ENCODE measurements at places on chromosomes 6 and 20.
A peak's percentile ranks its signal among the peaks of the same experiment; 100 is the strongest.

DNA sequence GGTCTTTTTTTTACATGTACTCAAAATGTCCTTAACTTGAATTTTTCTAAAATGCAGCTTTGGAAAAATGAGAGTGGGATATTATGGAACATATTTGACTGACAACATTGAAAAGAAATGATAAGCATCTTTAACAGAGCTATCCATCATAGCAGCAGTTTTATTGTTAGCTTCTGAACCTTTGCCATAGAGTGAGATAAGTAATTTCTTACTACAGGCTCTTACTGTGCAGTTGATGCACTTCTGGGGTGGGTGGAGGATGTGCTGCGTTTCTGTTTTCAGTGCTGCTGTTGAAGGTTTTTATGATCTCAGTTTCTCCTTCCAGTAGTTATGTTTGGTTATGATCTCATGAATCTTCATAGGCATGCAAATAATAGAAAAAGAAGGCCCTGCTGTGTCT, 267.0 kb downstream of the TMEM242 start:
- DNase-seq = no peak

- no peak for DNase-seq
These were observed 317.6 kb upstream of the FERMT1 start for GRCh38 chr20:6440443-6440799.

DNA sequence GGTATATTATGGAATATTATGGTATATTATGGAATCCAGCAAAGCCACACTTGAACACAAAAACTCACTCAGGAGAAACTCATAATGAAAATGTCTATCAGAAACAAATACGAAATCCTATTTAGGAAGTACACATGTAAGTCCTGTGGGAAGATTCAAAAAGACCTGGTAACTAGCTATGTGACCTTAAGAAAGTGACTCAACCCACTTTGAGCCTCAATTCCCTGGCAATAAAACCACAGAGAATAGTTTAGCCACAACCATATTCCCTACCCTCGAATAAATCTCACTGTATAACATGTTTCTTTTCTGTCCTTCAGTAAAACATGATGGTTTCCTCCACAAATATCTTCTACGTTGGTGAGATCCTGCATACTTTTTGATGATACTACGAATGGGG, 56.4 kb downstream of the ZMYND8 start:
- DNase-seq = no peak

DNA sequence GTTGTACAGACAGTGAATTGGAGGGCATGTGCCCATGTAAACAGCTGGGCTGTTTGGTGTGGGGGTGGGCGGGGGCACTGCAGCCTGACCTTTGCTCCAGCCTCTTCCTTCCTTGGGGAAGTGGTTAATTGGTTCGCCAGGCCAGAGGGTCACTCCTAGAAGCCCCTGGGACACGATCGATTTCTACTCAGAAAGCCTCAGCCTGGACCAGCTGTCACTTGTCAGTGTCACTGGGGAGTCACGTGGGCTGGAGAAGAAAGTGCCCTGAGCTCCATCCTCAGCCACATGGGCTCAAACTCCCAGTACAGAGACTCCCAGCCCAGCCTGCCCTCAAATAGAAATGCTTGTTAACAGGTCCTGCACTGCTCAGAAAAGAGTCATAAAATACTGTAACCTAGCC, 423.8 kb upstream of the SULF2 start:
- no peak for DNase-seq

DNA sequence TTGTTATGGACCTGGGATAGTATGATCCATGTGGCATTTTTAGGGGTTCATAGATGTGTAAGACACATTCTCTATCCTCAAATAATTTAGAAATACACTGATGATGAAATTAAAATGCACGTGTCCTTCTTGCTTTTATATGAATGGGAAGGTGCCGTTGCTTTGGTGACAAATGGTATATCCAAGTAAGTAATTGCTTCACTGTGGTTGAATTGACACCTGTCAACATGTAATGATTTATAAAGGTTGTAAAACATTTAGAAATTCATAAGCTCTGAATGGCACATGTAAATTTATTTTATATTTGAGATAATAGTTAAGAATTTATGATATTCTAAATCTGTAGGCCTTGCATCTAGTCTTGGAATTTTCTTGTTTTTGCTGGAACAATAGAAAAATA, 227.0 kb downstream of the PHACTR1 start:
- no peak for DNase-seq

GRCh38 chr6:159951772-159952171, 17.1 kb upstream of the IGF2R start:
- DNase-seq = no peak

DNA sequence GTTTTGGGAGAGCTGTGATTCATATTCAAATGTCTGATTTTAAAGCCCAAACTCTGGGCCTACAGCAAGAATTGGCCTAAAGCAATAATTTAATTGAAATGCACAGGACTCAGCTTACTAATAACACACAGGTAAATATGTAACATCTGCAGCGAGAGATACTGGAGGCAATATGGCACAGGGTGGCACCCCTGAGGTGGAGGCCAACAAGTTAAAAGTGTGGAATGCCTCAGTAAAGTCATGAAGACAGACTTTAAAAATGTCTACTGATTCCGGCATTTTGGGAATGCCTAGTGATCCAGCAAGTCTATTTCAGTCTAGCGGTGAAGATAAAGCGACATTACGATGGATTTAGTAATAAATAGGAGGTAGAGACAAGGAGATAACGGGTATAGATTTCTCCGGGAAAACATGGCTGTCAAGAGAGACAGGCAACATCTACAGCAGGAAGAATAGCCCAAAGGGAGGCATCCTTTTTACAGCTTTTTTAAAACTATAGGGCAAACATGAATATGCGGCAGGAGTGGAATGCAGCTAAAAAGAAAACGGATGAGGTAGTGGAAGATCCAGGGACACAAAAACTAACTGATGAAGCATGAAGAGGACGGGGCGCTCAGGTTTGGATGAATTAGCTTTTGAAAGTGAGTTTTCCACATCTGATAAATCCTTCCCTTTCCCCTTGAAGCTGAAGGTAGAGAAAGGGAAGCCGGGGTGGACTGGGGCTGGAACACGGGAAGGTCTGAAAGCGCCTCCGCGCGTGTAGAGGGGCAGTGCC, 1.2 kb downstream of the NANP start:
- no peak for DNase-seq

DNA sequence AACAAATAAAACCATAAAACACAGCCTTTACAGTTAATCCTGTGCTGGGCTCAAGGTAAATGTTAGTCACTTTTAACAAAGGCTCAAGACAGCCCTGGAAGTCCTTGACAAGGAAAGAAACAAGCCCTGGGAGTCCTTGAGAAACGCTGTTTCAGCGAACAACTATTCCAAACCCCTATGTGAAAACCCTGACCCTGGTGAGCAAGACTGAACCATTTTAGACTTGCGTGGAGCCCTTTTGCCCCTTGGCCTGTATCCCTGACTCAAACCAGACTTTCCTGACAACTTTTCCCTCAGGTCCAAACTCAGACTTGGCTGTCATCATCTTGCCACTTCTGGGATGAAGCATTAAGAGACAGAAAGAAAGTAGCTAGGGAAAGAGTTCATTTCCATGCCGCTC, 180.4 kb downstream of the AIG1 start:
- DNase-seq = no peak

DNA sequence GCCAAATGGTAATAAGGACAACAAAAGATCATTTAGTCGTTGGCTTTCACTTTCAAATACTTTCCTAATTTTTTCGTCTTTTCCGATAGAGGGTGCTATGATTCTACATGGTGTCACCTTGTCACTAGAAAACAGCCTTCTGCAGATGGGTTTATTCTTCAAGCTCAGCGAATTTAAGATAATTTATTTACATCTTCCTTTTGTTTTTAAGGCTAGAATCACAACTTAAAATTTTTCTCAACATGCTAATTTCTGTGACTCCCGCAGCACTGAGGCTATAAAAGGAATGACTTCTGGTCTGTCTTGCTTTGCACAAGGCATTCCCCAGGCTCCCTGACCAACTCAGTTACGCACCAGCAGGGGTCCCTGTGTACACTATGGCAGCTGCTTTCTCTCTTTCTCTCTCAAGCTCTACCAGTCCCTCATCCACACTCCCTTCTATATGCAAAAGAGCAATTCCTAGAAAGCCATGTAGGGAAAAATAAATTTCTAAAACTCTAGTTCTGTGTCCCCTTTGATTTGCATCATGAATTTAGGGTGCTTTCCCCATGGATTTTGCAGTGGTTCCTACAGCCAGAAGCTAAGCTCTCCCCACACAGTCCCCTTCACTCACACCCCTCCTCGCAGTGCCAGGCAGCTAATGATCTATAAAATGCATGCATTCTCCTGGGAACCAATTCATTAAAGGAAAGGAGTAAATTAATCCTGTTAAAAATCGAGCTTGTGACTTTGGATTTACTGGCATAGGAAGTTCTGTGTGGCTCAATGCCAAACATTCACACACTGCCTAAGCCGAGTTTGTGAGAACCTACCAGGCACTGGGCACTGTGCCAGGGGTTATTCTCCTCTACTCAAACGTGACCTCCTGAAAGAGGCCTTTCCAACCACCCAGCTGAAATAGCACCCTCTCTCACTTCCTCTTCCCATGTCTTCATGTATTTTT, 74.5 kb downstream of the DCDC2 start:
- DNase-seq = peak; percentile 68

- no peak for DNase-seq
These were observed 213.3 kb downstream of the ZDHHC14 start for GRCh38 chr6:157594292-157594691.

DNA sequence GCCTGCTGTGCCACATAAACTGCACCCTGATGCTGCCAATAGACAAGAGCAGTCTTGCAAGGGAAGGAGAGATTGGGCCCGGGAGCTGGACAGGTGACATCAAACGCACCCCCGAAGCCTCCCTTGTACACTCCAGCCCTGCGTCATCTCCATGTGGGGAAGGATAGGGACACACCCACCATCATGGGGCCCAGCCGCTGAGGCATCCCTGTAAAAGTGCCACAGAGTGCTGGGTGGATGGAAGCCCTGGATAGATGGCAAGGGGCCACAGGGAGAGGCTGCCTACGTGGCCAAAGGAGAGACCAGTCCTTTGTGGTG, 117.1 kb downstream of the SYNDIG1 start:
- DNase-seq = no peak

GRCh38 chr6:83844170-83844569, 9.0 kb upstream of the RIPPLY2 start:
- DNase-seq = no peak

GRCh38 chr20:3802524-3803239, 6.6 kb downstream of the CDC25B start:
- no peak for DNase-seq

- DNase-seq = no peak
These were observed 13.6 kb downstream of the IL17F start for GRCh38 chr6:52230685-52231084.

DNA sequence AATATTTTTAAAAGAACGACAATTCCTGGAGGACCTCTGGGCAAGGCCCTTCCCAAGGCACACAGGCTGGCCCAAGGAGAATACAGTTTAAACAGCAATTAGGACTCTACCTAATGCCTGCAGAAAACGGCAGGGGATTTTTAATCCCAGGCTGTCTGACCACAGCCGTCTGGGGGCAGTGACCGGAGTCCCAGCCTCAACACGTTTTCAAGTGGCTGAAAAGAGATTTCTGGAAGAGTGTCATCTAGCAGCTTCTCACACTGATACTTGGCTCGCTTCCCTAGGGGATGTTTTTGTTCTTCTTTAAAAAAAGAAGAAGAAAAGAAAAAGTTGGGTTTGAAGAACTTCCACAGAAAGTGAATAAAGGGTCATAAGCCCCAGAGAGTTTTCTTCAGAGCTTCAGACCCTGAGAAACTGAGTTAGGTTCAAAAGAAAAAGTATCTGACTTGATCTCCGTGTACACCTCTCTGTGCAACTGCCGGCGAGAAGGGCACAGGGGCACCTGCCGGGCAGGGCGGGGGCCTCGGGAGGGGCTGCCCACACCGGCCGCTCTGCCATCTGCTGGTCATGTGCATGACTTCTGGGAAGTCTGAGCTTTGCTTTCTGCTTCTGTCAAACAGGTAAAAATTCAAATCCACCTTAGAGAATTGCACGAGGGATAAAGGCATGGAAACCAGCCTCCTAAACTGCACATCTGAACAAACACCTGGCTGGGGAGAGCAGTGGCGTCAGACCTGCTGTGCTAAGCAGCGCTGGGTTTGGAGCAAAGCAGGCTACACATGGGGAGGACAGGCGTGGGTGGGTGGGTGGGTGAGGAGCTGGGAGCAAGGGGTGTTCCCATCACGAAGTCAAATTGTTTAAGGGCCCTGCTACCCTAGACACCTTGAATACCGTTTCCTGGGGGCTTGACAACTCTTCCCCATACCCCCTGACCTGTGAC, 33.0 kb downstream of the RRBP1 start:
- DNase-seq = no peak

GRCh38 chr6:107114926-107115694, at the start of gene BEND3:
Gene BEND3 (minus strand): TSS chr6:107115515. CDS start chr6:107099285, 16,230 bp downstream.
- peak; percentile 30 for DNase-seq

DNA sequence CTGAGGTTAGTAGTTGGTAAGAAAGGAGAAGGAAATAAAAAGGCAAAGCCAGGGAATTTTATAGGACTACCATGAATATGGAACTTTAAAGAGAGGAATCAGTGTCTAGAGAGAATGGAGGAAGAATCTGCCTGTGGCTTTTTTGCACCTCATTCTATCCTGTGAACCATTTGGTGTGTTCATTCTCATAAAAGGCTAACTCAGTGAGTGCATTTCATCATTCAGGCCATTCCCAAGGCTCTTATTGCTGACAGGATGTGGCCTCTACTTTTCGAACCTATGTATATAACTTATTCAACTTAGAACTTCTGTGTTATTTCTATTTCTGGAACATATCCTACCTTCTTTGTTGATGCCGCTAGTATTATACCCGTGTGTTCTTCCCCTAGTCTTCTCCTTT, 27.1 kb downstream of the HSF2 start:
- DNase-seq = no peak

- DNase-seq = no peak
These were observed 106.7 kb upstream of the CENPW start for GRCh38 chr6:126233192-126233591.

DNA sequence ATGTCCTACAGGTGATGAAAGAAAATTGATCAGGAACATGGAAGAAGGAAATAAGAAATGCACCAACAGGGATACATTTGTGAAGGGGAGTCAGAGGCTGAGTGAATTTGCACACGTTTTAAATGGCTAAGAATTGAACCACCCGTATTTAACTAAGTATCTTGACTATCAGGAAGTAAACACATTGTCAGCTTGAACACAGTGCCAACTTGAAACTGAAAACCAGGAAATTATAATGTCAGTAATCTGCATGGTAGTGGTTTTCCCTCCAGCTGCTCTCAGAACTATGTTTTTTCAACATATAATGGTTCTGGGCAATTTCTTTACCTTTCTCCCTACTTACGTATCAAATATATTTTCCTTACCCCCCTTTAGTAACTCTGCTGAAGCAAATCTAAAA, 366.5 kb upstream of the POU3F2 start:
- no peak for DNase-seq

GRCh38 chr6:99151634-99152346, 197.7 kb downstream of the FAXC start:
- DNase-seq = no peak

GRCh38 chr6:90190752-90191395, 105.8 kb downstream of the BACH2 start:
- DNase-seq = no peak

DNA sequence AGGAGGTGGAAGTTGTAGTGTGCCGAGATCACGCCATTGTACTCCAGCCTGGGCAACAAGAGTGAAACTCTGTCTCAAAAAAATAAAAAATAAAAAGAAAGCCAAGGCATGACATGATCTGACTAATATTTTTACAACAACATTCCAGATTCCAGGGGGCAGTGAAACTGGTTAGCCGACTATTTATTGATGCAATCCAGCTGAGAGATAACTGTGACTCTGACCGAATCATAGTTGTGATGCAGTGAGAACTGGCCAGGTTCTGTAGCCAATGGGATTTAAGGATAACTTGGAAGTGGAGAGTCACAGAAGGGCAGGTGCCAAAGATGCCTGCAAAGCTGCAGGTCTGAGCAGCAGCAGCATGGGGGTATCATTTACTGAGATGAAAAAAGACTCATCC, 82.9 kb upstream of the TSHZ2 start:
- no peak for DNase-seq

Measured in midbrain (tissue), 1 donor.